Immature natural killer cell (primary cell): ENCODE measurements at places on chromosomes 4 and X. TPM values are rescaled to one million over a fixed set of nuclear protein-coding genes. Genes with fewer than 3 reads are reported as not detected.

DNA sequence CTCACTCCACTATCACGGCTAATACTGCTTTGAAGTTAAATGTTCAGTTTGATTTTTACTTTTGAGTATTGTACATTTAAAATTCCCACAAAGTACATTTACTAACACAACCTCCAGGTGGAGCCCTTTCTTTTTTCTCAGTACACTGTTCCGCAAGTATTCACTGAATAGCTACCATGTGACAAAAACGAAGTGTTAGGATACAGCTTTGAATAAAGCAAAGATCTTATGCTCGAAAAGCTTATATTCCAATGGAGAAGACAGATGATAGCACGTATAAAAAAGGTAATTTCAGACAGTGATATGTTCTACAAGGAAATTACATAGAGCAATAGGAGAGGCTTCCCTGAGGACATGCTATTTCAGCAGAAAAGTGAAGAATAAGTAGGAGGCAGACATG lies 60.7 kb upstream of the ABCG2 start:
- peak; percentile 58 for DNase-seq

GRCh38 chrX:15399962-15400391 lies 15.8 kb upstream of the VEGFD start:
- DNase-seq, result no peak

DNA sequence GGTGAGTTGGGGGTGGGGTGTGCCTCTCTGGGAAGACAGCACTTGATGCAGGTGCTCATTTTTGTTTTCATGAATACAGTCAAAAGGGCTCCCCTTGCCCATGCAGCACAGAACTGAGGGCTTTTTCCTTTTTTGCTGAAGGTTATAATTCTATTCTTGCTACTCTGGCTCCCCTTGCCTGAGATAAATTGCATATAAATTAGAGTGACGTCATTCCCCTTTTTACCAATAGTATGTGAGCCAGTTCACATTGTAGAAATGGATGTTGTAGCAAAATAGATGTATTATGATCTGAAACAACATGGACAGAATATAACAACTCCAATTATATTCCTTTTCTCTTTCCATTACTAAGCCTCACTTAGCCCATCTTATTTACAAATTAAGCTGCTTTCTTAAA lies 28.4 kb downstream of the CXorf58 start:
- no peak for DNase-seq

DNA sequence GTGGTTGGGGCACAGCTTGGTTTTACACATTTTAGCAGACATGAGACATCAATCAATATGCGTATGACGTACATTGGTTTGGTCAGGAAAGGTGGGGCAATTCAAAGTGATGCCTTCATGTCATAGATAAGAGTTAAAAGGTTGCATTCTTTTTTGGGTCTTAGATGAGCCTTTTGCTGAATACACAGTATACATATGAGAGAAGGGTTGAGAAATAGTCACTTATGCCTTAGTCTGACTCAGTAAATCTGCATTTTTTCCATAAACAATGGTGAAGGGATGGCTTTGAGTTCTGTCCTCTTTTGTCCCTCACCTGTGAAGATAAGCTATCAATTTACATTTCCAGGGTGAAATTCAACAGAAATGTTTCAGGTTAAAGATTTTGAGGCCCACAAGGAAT lies 43.9 kb upstream of the UGT2B15 start:
- DNase-seq, result no peak

DNA sequence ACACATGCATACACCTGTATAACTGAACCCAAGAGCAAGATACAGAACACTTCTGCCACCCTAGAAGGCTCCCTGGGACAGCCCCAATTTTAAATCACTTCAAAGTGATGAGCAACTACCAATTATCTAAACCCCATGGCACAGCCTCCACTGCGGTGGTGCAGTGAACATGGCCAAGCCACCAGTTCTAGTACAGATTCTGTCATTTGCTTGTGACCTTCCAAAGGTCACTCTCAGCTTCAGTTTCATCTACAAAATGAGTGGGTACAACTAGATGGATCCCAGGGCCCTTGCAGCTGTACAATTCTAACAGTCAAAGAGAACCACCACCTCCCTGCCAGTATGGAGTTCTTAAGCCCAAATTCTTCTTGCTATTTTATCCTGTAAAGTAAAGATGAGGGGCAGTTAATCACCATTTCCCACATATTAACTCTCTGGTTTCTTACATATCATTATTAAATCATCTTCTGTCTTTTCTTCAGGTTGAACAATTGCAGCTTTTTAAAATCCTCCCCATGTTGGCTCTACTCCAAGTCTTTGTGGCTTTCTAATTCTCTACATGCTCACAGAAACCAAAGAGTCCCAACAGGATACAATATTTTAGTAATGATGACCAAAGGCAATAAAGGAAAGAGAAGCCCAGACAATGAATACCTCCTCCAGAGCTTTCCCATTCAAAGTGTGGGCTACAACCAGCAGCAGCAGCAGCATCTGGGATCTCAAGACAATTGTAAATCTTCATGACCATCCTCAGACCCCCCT lies 39.0 kb upstream of the GPM6B start:
- no peak for DNase-seq

SYTL4 gene
- not detected for polyA plus RNA-seq

REELD1 gene
- polyA plus RNA-seq, result not detected

- DNase-seq, result no peak
These were observed 698.2 kb upstream of the AGA start for GRCh38 chr4:178140326-178140915.

SPINK2 gene
- polyA plus RNA-seq, result 17.0 TPM

DNA sequence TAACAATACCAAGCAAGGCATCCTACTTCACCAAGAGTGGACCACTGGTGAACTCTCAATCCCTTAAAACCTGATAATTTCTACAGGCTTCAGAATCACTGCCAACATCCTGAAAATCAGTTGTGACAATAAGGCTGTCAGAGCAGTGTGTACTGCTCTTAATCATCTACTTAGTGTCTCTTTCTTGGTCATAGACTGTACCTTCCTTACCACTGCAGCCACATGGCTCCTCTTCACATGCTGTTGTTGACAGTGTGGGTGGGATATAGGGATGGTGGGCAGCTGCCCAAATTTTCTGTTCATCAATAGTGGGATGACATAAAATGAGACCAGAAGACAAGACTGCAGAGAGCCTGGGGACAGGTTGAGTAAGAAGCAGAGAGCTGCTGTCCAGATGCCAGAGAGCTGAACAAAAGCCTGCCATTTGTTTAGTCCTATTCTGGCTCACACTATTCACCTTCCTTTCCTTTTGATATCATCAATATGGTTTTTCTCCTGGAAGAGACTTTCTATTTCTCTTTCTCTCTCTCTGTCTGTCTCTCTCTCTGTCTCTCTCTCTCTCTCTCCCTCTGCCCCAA lies 178.9 kb downstream of the MGST2 start:
- DNase-seq, result no peak

SPANXN3 gene
- not detected for polyA plus RNA-seq

GRCh38 chrX:45598861-45599260 lies 398.2 kb upstream of the DIPK2B start:
- DNase-seq, result no peak

DNA sequence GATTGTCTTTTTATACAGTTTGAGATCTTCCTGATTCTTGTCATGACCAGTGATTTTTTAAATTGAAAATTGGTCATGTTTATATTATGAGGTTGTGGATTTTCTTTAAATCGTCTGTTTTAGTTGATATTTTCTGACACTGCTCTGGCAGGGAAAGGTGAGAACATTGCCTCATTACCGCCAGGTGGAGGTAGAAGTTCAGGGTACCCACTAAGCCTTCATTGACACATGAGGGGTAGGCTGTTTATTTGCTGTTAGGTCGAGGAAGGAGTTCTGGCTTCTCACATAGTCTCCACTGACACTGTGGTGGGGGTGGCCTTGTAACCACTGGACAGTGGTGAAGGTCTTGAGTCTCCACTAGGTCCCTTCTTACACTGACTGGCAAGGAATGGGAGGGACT lies 117.6 kb upstream of the GPR101 start:
- DNase-seq, result no peak

GAGE12H gene
- not detected for polyA plus RNA-seq

- no peak for DNase-seq
These were observed 1.7 kb upstream of the KCNE5 start for GRCh38 chrX:109626637-109627036.

GRCh38 chr4:38004887-38005286 lies 44.7 kb downstream of the PTTG2 start:
- DNase-seq, result no peak

PALLD gene
- polyA plus RNA-seq, result 15.8 TPM

STPG2 gene
- polyA plus RNA-seq, result not detected

DNA sequence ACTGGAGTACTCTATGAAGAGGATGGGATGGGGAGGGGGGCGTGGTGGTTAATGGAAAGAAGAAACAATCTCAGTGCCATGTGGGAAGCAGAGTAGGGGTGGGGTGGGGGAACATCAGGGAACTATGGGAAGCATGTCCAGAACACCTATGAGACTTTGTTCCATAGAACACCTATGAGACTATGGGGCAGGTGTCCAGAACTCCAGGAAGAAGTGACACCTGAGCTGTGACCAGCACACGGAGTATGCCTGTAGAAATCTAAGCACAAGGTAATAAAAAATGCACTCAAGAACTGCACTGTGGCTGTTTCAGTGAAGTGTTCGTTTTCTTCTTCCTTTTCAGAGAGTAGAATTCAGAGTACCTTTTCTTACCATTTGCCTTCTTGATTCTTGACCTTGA lies 704.8 kb upstream of the TENM3 start:
- DNase-seq, result no peak

FAM236D gene
- not detected for polyA plus RNA-seq

ZMAT1 gene
- polyA plus RNA-seq, result not detected

SLC39A8 gene
- 30.6 TPM for polyA plus RNA-seq

GRID2 gene
- polyA plus RNA-seq, result not detected

ANOS1 gene
- not detected for polyA plus RNA-seq

CPEB2 gene
- polyA plus RNA-seq, result 1.8 TPM

DNA sequence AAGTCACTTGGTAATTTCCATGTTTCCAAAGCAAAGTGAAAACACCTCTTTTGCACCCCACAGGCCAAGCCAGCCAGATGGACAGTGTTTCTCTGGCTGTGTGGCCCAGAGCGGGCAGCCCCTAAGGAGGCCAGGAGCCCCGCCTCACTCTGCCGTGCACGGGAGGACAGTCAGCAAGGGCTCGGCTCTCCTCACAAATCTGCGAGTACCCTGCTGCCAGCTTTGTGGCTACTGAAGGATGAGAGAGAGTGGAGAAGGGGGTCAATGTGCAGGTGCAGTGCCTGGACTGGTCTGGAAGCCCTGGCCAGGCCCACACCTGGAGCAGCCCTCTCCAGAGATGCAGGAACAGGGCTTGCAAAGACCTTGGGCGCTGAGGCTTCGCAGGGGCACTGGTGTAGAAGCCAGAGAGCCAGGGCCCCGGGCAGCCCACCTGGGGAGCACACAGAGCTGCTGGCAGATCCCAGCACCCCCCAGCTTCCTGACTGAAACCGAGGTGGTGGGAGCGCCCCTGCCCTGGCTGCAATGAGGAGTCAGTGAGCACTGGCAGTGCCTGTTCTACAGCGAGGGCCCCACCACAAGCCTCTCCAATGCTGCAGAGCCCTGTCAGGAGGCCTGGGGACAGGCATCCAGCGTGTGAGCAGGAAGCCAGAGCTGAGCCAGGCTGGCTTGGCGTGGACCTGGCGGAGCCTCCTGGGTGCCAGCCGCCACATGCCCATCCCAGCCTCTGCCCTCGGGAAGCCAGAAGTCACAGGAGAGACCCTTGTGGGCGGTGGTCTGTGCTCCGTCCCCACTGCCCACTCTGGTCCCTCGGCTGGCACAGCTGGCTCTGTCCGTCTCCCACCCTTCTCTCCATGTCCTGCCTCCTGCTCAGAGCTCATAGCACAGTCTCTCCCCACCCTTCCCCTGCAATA lies 3.9 kb downstream of the SPON2 start:
- DNase-seq, result peak; percentile 46

GRCh38 chr4:61540944-61541343 lies 340.8 kb downstream of the ADGRL3 start:
- no peak for DNase-seq

GRCh38 chrX:108246304-108246954 lies 154.9 kb downstream of the ATG4A start:
- DNase-seq, result no peak

EFHC2 gene
- 11.2 TPM for polyA plus RNA-seq

GRCh38 chr4:96955226-96955625 lies 1115.3 kb downstream of the PDHA2 start:
- no peak for DNase-seq
